ENCODE measurements at places on chromosomes 3 and 15. TPM values are rescaled to one million over a fixed set of nuclear protein-coding genes. Genes with fewer than 3 reads are reported as not detected.

- peaks cover 4% of the 10 kb centered on the region for H3K36me3 ChIP-seq
- H3K27me3 ChIP-seq: no peaks in the 10 kb centered on the region
- H3K4me1 ChIP-seq: no peaks in the 10 kb centered on the region
- H3K4me3 ChIP-seq: no peak overlapping the region
- H3K27ac ChIP-seq: no peak overlapping the region
Measured at GRCh38 chr15:58597943-58598828, 151.3 kb downstream of the ADAM10 start.

Gene TMOD3
- 28.0 TPM for total RNA-seq

Gene BNIP2
- 60.1 TPM for total RNA-seq

Gene HCLS1
- total RNA-seq: 19.8 TPM

GRCh38 chr15:70140543-70141375 is 43.0 kb upstream of the TLE3 start:
- H3K36me3 ChIP-seq: no peaks in the 10 kb centered on the region
- no peak overlapping the region for H3K27ac ChIP-seq
- peaks cover 6% of the 10 kb centered on the region for H3K4me1 ChIP-seq
- peak overlapping the region; percentile 39 for H3K4me3 ChIP-seq

All from ascending aorta (tissue), 2 donors.